ENCODE measurements at places on chromosomes 2 and 18.
A peak's percentile ranks its signal among the peaks of the same experiment; 100 is the strongest.

GRCh38 chr2:16773080-16773713 lies 107.6 kb upstream of the CYRIA start:
- peak; percentile 79 for DNase-seq

DNA sequence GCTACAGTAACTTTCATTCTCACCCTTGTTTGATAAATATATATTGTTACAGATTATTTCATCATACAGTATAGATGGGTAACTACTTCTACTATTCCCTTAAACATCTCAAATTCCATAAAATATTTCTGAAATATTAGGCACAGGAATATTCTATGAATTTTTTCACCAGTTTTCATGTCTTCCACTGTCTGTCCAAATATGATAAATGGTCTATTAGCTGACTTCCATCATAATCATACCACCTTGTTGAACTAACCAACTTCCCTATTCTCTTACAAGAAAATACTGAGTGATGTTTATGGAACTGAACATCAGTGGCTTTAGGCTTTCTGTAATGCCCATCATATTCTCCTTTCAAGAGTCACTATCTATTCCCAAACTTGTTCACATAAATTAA lies 82.4 kb downstream of the TRAPPC8 start:
- DNase-seq: no peak

DNA sequence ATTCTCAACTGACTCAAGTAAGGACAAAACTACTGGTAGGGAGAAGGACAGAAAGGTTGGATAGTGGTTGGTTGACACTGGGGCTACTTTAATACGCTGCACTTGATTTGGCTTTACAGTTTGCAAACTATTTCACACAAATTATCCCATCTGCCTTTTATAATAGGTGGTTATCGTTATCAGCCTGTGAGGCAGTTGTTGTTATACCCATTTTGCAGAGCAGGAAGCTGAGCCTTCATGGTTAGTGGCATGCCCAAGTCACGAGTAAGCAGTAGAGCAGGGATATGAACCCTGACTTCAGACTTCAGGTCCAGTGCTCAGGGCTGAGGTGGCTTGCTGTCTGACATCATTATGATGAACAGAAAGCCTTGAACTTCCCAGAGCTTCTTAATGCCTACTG lies 5.3 kb downstream of the CTIF start:
- DNase-seq: no peak

GRCh38 chr18:3411327-3411726 lies 38.6 kb upstream of the TGIF1 start:
- no peak for DNase-seq

DNA sequence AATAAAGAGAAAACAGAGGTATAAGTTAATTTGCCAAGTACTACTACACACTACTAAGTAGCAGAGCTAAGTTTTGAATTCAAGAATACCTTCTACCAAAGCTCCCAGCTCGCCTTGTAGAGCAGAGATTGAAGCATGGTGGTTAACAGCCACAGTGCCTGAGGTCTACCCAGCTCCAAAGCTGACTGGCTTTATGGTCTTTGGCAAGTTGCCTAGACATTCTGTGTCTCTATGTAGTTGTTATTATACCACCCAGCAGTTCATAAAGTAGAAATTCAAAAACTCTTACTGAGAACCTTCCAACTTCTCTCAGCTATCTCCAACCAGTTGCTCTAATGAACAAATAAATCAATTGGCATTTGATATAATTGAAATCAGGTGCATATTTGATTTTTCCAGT lies 87.8 kb downstream of the PDE11A start:
- DNase-seq: no peak

- no peak for DNase-seq
Measured at GRCh38 chr18:58661423-58661822, 9.8 kb upstream of the MALT1 start.

DNA sequence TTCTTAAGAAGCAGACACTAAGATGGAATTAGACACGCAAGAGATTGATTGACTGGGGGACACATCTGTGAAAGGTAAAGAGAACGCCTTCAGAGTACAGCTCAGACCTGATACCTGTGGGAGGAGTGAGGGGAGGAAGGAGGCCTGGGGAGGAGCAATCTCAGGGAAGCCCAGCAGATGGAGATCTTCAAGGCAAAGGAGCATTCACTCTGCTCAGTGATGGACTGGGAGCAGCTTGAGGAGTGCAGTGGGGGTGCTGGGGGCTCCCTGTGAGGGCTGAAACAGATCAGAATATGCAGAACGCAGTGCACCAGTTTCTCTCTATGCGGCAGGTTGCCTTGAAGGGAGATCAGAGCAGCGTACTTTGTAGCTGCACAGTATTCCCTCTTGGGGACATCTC lies 103.7 kb upstream of the ATP8B1 start:
- DNase-seq: no peak

GRCh38 chr18:34971313-34971712 lies 69.9 kb upstream of the MAPRE2 start:
- DNase-seq: no peak

DNA sequence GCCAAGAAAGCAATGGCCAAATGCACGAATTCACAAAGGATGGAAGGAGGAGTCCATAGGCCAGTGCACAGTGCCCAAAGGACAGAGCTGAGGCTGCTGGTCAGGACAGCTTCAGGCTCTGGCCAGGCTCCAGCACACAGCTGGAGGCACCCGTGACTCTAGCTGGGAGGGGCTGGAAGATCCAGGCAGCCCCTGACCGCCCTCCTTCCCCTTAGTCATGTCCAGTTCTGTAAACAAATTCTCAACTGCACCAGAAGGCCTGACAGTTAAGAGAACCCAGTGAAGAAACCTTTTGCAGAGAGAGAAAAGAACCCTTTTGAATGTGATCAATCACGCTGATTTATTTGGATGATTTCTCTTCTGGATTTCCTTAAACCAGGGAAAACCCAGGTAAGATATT lies 7.7 kb upstream of the YWHAQ start:
- DNase-seq: peak; percentile 92

DNA sequence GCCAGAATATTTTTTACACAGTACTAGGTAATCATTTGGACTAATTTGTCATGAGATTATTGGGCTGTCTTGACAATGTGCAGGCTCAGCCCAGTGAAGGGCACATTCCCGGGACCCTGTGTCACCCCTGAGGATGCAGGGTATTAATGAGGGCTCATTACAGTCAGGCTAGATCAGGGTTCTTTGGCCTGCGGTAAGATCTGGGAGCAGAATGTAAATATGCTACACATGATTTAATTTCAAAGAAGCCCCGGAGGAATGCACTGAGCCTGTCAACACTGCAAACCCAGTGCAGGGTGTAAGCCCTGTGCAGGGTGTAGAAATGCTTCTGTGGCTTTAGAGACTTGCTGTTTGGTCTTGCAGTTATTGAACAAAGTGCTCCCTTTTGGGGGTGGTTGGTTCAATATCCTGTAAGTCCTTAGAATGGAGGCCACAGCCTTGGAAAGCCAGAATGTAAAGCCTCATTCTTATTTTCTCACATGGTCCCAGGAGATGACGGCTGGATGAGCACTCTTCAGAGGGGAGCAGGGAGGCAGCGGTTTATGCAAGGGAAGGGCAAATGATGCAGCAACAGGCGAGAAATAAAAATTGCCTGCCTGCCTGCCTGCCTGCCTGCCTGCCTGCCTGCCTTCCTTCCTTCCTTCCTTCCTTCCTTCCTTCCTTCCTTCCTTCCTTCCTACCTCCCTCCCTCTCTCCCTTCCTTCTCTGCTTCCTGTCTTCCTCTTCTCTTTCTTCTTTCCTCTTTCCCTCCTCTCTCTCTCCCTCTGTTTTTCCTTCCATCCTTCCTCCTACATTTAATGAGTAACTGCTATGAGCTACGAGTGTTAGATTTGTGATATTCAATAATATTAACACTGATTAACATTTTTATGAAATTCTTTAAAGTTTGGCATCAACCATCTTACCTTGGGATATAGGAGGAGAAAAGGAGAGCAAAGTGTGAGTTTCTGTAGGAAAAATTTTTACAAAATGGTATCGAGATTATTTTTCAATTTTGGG lies 148.8 kb downstream of the VAPA start:
- DNase-seq: no peak

All from hippocampal formation (tissue), 2 donors.